EH (cell line): ENCODE measurements at places on chromosomes 5 and 9.
A peak's percentile ranks its signal among the peaks of the same experiment; 100 is the strongest.

DNA sequence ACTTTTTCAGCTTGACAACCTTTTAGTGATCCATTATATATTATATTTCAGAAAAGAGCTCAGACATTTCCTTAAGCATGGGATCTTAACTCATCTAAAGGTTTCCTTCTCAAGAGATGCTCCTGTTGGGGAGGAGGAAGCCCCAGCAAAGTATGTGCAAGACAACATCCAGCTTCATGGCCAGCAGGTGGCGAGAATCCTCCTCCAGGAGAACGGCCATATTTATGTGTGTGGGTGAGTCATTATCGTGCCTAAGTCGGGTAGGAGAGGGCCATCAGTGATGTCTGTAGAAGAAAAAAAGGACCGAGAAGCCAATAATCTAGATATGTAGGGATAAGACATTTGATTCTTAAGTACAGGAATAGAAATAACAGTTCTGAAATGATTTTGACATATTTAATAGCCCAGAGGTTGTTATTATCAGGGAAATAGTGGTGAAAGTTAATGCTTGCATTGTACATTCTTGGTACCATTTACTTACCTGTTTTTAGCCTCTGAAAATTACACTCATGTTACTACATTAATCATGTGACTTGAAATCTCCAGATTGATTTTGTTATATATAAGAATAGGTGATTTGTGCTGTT, 28.2 kb downstream of the MTRR start:
- DNase-seq = peak; percentile 66

DNA sequence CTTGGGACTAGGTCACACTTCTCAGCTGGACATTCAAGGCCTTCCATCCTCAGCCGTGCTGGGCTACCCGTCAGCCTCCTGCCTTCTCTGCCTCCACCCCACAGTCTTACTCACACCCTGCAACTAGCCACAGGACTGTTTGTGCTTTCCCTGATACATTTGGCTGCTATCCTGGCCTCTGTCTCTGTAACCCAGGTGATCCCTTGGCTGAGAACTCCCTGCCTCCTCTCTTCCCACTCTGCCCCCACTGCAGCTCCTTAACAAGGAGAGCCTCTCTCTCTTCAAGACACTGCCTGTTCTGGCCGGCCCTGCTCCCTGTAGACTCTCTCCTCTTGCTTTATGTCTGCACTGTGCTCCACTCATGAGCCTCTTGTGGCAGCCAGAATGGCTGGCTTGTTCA, 120.6 kb downstream of the MSX2 start:
- DNase-seq = peak; percentile 21

- peak; percentile 79 for DNase-seq
These were observed 85.3 kb upstream of the ADRB2 start for GRCh38 chr5:148740966-148741742.

DNA sequence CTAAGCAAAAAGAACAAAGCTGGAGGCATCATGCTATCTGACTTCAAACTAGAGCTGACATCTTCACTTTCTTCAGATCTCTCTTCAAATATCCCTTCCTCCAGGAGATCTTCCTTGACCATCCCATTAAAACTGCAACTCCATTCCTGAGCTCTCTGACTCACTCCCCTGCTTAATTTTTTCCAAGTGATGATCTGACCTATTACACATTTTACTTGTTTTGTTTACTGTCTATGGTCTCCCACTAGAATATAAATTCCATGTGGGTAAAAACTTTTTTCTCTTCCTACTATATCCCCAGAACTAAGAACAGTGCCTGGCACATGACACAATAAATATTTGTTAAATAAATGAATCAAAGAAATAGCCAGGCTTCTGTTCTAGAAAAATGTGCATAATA, 87.5 kb downstream of the SLIT3 start:
- peak; percentile 69 for DNase-seq

DNA sequence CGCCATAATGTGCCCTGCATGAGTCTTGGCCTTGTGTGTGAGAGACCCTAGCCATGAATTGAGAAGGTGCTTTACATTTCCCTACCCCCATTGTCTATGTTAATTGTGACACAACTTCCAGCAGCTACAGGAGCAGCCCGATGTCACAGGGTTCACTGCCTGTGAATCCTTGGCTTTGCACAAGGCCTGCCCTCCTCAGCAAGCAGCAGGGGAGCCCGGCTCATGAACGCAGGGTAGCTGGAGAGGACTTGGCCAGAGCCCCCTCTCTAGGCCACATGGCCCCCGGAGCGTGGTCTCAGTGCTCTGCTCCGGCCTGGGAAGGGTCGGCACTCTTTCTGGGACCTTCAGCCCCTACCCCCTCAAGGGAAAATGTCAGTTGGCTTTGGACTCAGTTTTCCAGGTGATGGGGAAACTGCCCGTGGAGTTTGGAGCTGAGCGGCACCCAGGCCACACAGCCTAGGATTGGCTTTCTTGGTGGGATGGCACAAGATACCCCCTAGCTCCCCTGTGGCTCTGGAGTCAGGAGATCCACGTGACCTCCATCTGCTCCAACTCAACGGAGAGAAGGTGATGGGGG, 160.8 kb downstream of the DAB2IP start:
- no peak for DNase-seq

DNA sequence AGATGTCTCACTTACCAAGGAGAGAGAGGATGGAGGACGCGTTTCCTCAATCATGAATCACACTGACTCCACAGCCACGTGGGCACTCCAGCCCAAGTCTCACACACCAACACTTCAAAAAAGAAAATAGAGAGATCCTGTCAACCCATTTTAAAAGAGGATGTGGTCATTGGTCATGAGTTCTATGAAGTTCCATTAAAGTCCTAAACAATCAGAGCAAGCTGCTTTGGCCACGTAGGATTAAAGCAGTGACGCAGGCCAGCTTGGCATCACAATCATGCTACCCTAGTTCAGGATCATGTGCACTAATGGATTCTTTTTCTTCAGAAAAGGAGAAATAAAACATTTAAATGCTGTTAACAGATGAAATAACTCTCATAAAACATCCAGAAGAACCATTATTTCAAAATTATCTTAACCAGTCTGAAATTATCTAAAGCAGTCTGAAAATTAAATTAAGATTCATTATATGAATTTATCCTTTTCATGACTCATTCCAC, 108.1 kb downstream of the SEMA5A start:
- peak; percentile 95 for DNase-seq

- DNase-seq = peak; percentile 97
These were observed 48.9 kb downstream of the CXXC5 start for GRCh38 chr5:139696894-139697658.

- no peak for DNase-seq
These were observed 16.5 kb downstream of the ADCY2 start for GRCh38 chr5:7412409-7412808.

GRCh38 chr5:34655354-34655991, 655 bp upstream of the RAI14 start:
- peak; percentile 93 for DNase-seq

- DNase-seq = no peak
These were observed 31.5 kb upstream of the MYORG start for GRCh38 chr9:34408173-34408572.

GRCh38 chr5:140286424-140286823, 16.5 kb downstream of the PFDN1 start:
- no peak for DNase-seq

- DNase-seq = peak; percentile 83
These were observed 10.0 kb downstream of the TCF7 start for GRCh38 chr5:134124289-134125038.

- DNase-seq = peak; percentile 5
These were observed 16.6 kb downstream of the SPTLC1 start for GRCh38 chr9:92098638-92099037.

DNA sequence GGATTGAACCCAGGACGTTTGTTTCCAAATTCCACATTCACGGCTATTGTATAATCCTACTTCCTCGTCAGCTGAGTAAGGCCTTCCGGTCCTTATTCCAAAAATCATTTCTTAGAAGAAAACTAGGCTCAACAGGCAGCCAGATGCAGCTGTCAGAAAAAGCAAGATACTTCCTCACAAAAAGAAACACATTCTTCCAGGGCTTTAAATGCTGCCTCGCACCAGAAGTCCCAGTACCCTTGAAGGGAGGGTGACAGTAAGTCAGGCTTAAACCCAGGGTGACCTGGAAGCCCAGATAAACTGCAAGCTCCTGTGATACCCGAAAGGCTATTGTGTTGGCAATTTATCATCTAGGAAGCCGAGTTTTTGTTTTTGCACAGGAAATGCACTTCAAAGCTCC, 414.0 kb downstream of the NFIB start:
- DNase-seq = no peak

DNA sequence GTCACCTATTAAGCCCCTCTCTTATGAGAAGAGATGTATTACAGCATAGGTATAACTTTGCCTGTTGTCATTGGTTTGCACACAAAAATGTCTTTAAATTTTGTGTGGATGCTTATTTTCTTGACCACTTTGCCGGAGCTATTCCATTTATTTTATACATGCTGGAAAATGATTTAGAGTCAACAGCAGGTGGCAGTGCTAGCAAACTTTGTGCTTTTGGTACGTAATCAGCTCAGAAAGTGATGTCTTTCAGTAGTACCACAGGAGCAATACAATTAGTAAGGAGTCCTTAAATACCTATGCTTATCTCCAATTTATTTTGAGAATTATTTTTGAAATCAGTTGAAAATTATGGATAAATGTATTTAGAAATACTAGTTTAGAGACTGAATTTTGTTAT, 19.8 kb upstream of the NUDT12 start:
- peak; percentile 64 for DNase-seq

DNA sequence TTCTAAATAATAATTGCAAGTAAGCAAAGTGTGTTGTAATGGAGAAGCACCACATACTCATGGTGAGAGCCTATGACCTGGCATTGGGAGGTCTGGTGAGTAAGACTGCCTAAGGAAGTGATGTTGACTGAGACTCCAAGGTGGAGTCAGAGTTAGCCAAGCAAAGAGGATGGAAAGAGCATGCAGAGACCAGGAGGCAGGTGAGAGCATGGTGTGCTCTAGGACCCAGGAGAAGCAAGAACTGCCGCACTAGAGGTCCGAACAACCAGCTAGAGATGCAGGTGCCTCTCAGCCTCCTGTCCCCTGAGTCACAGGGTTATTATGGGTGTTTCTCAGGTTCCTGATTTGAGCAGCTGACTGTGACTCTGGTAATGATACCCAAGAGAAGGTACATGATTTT, 27.3 kb downstream of the ANP32B start:
- peak; percentile 35 for DNase-seq

- no peak for DNase-seq
These were observed 21.3 kb downstream of the PTTG1 start for GRCh38 chr5:160442824-160443431.

- no peak for DNase-seq
These were observed 27.2 kb downstream of the PTTG1 start for GRCh38 chr5:160448886-160449285.

GRCh38 chr5:169439362-169439761, 138.4 kb upstream of the SLIT3 start:
- no peak for DNase-seq

GRCh38 chr9:31355965-31356364, 1028.5 kb upstream of the ACO1 start:
- DNase-seq = no peak

- peak; percentile 98 for DNase-seq
These were observed 65.0 kb upstream of the ANGPTL2 start for GRCh38 chr9:127187231-127187956.

- DNase-seq = no peak
These were observed 284.5 kb downstream of the ZNF608 start for GRCh38 chr5:124461941-124462340.

- peak; percentile 42 for DNase-seq
These were observed 33.6 kb downstream of the SNX30 start for GRCh38 chr9:112784020-112784785.

DNA sequence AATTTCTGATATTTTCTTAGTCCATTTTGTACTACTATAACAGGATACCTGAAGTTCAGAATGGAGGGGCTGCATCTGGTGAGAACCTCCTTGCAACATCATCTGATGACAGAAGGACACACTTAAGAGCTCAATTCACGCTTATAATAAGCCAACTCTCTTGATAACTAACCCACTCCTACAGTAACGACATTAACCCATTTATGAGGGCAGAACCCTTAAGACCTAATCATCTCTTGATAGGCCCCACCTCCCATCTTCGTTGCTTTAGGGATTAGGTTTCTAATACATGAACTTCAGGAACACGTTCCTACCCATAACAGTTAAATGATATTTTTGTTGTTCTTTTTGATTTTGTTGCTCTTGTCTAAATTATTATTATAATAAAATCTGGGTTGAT, 69.4 kb downstream of the TNPO1 start:
- DNase-seq = no peak

DNA sequence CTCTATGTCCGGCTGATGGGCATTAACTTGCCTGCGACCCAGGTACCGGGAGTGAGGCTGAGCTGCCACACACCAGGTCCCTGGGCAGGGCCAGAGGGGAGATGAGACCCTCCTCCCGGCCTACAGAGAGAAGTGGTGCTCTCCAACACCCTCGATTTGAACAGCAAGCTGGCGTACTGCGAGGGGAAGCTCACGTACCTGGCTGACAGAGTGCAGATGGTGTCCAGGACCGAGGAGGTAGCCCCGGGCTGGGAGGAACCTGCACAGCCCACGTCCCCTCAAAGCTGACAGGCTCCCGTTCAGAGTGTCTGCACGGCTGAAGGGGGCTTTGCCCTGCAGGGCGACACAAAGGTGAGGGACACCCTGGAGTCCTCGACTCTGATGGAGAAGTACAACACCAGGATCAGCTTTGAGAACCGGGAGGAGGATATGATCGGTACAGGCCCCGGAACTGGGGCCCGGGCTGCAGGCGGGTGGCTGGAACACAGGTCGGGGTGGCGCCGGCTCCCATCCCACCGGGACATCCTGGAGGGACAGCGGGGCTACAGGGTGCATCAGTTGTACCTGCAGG, 1.0 kb upstream of the RABL6 start:
- DNase-seq = no peak

GRCh38 chr9:84393266-84393950, 52.9 kb upstream of the SLC28A3 start:
- no peak for DNase-seq

GRCh38 chr9:110971234-110971633, 67.0 kb downstream of the LPAR1 start:
- peak; percentile 44 for DNase-seq

DNA sequence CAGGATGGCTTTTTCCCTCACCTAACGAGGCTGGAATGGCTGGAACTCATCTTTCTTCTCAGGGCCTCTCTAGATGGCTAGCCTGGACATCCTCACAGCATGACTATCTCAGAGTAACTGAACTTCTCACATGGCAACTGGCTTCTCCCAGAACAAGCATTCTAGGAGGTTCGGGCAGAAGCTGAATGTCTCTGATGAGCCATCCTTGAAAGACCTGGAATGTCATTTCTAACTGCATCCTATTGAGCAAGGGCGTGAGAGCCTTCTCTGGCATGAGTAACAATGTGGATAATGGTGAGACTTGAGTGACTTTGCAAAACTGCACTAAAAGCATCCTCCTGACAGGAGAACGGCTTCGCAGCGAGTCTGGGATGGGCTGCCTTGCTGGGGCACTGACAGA, 487.7 kb downstream of the MAT2B start:
- no peak for DNase-seq

- DNase-seq = peak; percentile 22
These were observed 103.1 kb upstream of the TXNDC8 start for GRCh38 chr9:110440796-110441195.

GRCh38 chr9:20804489-20805250, 120.6 kb downstream of the FOCAD start:
- no peak for DNase-seq

- no peak for DNase-seq
These were observed 59.1 kb downstream of the PLK2 start for GRCh38 chr5:58400737-58401136.

- peak; percentile 92 for DNase-seq
These were observed 18.1 kb downstream of the GSN start for GRCh38 chr9:121285835-121286687.
